ENCODE measurements at places on chromosomes 7 and 10. TPM values are rescaled to one million over a fixed set of nuclear protein-coding genes. Genes with fewer than 3 reads are reported as not detected.

DNA sequence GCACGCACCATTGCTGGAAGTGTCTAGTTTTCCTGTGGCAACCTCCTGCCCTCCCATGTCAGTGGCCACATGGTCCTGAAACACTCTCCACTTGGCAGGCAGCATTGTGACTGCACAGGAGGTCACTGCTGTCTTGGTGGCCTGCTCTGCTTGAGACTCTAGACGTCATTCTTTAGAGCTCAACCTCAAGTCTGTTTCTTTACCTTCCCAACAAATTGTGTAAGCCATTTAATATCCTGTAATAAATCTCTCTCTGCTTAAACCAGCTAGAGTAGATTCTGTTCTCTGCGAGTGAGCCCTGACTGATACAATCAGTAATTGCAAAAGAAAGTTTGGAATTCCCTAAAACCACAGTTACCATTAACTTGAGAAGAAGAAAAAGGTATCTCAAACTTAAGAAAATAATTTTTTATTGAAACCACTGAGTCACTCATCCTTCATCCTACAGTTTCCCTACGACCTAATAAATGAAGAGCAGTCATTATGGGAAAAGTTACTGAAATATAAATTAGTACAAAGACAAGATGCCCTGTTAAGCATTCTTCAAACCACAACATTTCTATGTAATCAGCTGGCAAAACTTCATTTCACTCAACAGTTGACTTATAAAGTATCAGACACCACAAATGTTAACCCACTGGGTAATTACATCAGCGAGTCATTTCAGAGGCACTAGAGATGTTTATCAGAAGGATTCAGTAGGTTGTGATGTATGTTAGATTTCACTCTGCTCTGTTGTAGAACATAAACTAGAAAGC is 18.0 kb downstream of the SLC25A13 start:
- no peak for DNase-seq
- no peaks in the 10 kb centered on the region for H3K27me3 ChIP-seq
- no peak overlapping the region for H3K4me3 ChIP-seq
- peak overlapping the region; percentile 47 for H3K27ac ChIP-seq
- no peaks in the 10 kb centered on the region for H3K36me3 ChIP-seq
- peaks cover 38% of the 10 kb centered on the region for H3K4me1 ChIP-seq

DNA sequence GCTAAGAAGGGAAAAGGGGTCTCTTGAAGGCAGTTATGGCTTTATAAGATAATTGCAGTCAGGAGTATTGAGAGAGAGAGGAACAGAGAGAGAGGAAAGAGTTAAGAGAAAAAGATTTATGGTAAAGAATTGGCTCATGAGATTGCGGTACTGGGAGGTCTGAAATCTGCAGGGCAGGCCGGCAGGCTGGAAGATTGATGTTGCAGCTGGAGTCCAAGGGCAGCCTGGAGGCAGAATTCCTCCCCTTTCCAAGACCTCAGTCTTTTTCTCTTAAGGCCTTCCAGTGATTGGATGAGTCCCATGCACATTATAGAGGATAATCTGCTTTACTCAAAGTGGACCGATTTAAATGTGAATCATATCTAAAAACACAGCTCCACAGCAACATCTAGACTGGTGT is 68.4 kb downstream of the HACD1 start:
- H3K4me3 ChIP-seq = no peak overlapping the region
- no peak for DNase-seq
- H3K4me1 ChIP-seq = peaks cover 3% of the 10 kb centered on the region
- H3K36me3 ChIP-seq = no peaks in the 10 kb centered on the region

DNA sequence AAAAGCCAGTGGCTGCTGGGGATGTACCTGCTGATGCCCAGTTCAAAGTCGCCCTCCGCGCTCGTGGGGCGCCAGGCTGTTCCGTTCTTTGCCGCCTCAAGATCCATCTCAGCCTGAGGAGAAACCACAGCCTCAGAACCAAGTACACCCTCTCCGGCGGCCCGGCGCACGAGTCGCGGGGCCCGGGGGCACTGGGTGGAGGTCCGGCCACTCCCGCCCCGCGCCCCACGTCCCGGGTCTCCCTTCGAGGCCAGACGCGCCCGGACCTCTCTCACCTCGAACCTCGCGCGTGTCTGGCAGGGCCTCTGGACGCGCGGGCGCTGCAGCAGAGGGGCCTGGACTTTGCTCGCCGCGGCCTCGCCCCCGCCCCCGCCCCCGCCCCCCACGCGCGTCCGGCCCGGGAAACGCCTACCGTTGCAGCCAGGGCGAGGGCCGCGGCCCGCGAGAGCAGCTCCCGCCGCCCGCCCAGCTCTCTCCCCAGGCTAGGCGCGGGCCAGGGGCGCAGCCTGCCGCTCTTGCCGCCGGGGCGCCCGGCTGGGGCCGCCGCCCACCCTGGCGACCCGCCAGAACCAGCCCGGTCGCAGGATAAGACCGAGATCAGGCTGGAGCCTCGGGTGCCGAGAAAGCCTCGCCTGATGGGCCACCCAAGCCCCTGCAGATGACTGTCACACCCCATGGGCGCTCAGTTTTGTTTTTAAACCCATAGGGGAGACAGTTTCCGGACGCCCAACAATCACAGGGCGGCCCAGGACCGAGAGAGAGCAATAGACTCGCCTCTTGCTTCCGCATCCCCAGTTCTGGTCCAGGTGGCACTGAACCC is at the start of gene ABCB4:
Gene ABCB4 (minus strand): TSS at position 322 of the 820 bp plus-strand sequence. CDS start 215 bp downstream, at position 107.
- no peaks in the 10 kb centered on the region for H3K36me3 ChIP-seq
- peaks cover 34% of the 10 kb centered on the region for H3K27me3 ChIP-seq
- no peak within 1 kb of the TSS for H3K27ac ChIP-seq

Gene MUC12
- not detected for total RNA-seq

Gene CYP2C9
- not detected for total RNA-seq

Gene BLNK
- total RNA-seq = 1.0 TPM
